Activated naive CD4-positive, alpha-beta T cell treated with anti-CD3 and anti-CD28 coated beads, Interleukin-2, amount 10 ng/mL, durations not matched to agents 5 hours and 36 hours (primary cell): ENCODE measurements at places on chromosomes 3 and 15. TPM values are rescaled to one million over a fixed set of nuclear protein-coding genes. Genes with fewer than 3 reads are reported as not detected.

The VGLL3 gene
- total RNA-seq, result not detected

The SPESP1 gene
- 1.0 TPM for total RNA-seq

The ONECUT1 gene
- not detected for total RNA-seq

The SRGAP3 gene
- 5.5 TPM for total RNA-seq

The PLSCR2 gene
- total RNA-seq, result not detected

The CASR gene
- total RNA-seq, result not detected

The SLC28A2 gene
- not detected for total RNA-seq

The DNAJA4 gene
- 26.7 TPM for total RNA-seq

The DLL4 gene
- not detected for total RNA-seq

The OR5H2 gene
- total RNA-seq, result not detected

The CFAP161 gene
- total RNA-seq, result not detected

The TIGIT gene
- 3.1 TPM for total RNA-seq

The CPNE9 gene
- total RNA-seq, result not detected
